CD8-positive, alpha-beta T cell (primary cell): ENCODE measurements at places on chromosomes 13 and 19.
A peak's percentile ranks its signal among the peaks of the same experiment; 100 is the strongest.

DNA sequence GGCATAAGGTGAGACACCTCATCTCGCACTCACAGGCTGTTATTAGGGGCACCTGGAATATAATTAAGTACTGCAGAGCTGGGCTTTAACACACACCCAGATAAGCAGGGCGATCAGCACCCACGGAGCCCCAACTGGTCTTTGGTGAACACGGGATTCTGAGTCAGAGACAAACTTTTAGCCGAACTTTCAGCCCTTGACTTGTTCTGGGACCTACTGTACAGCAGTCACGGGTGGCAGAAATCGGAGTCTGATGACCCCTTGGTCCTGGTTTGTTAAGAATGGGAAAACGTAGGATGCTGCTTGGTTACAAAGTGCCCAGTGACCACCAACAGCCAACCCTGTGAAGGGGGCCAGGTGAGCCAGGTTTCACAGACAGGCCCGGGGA, 9.0 kb downstream of the SH3GL1 start:
- DNase-seq: no peak

DNA sequence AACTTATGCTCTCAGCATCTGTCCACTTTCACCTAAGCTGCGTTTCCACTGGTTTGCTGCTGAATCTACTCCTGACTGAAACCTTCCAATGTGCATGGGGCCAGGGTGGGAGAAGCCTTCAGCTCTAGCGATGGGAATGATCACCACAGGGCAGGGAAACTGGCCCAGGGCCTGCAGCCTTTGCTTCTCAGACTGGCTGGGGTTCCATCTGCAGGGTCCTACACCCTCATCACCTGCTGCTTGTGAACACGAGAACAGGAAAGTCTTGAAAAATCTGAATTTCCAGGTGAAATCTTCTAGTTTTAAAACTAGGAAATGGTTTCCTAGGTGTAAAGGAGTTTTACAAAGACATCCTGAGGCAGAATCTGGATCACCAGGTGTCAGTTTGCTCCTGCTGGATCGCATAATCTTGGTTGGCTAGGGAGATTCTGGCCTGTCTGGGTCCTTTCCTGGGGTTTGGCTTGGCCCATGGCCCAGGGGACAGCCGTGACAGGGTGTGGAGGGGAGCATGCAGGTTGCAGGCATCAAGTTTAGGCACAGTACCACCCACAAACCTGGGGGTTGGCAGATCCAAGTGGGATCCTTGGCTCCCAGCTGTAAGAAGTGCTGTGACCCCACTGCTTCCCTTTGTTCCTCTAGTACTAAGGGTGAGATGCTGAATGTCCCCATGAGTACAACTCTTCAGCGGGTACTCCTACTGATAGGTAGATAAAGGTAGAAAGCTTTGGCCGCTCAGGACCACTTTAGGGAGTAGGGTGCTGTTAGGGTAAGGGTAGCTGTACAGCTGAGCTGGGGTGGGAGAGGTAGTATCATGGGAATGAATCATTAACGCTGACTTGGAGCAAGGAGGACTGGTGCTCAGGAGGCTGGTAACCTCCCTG, 1.8 kb upstream of the UBE2M start:
- no peak for DNase-seq

DNA sequence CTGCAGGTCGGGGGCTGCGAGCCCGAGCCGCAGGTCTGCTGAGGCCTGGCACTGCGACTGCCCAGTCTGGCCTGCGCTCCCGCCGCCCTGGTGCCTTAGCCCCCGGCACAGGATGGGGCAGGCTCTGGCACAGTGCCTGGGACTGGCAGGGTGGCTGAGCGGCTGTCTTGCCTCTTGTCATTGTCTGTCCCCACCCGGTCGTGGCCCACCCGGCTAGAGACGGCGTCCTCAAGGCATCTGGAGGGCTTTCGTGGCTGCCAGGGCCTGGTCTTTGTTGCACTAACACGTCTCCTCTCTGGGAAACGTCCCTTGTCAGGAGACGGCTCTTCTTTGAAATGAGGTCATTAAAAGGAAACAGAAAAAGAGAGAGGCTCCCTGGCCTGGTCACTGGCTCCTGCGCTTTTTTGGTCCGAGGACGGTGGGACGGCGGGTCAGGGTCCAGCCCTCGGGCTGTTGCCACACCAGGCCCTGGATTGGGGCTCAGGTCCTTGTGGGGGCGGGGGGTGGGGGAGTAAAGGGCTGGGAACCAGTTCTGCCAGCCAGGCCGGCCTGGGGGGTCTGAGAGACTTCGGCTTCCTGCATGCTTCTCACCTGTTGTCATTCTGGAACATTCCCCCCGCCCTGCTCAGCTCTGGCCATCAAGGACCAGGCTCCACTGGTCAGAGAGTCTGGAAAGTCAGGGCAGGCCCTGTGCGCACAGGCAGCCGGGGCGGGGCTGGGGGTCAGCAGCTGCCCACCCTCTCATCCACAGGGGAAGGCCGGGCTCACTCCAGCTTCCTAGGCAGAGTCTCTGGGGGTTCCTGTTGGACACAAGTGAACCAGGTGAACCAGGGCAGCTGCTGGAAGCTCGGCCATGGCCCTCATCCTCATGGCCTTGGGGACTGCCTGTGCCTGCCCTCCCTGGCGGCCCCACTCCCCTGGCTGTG, 6.2 kb upstream of the ZNF554 start:
- DNase-seq: no peak

- DNase-seq: peak; percentile 81
These were observed 57.1 kb downstream of the ZNF568 start for GRCh38 chr19:36973021-36973843.

GRCh38 chr19:1019980-1020867, 699 bp downstream of the TMEM259 start:
- DNase-seq: no peak

DNA sequence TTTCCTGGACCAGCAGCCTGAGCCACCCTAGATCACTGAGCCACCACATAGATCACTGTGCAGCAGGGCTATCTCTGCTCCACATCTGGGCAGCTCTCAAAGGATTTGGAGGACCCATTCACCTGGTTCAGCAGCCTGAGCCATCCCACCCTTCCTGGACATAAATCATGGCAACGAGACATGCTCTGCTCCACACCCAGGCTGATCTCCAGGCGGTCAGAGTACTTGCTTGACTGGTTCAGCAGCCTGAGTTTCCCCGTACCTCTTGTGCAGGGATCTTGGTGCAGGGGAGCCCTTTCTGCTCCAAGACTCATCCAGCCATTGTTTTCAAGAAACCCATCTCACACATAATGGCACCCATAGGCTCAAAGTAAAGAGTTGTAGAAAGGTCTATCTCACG, 195.3 kb downstream of the LIG4 start:
- DNase-seq: no peak

GRCh38 chr13:105410602-105411001, 1124.9 kb downstream of the EFNB2 start:
- DNase-seq: peak; percentile 20

DNA sequence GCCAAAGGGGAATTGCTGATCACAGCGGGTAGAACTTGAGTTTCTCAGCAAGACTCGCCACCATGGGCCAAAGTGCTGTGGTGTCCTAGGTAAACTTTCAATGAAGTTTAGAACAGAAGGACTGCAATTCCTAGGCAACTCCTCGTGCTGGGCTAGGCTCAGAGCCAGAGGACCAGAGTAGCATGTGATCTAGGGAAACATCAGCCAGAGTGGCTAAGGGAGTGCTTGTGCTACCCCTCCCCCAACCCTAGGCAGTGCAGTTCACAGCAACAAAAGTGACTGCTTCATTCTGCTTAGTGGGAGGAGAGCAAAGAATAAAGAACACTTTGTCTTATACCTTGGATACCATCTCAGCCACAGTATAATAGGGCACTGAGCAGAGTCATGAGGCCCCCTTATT, 1658.6 kb upstream of the MIR17HG start:
- no peak for DNase-seq

GRCh38 chr19:45900738-45901431, 1.5 kb downstream of the MYPOP start:
- no peak for DNase-seq
